Aorta (tissue), 5 donors: ENCODE measurements at places on chromosomes 7 and 10. TPM values are rescaled to one million over a fixed set of nuclear protein-coding genes. Genes with fewer than 3 reads are reported as not detected.

MCMBP gene
- total RNA-seq: 44.7 TPM

EEPD1 gene
- total RNA-seq: 15.4 TPM

IDI2 gene
- not detected for total RNA-seq

FAM237B gene
- not detected for total RNA-seq

ZPBP gene
- not detected for total RNA-seq

SLC18A2 gene
- total RNA-seq: 0.52 TPM
